ENCODE measurements at places on chromosomes 5 and 9.

DNA sequence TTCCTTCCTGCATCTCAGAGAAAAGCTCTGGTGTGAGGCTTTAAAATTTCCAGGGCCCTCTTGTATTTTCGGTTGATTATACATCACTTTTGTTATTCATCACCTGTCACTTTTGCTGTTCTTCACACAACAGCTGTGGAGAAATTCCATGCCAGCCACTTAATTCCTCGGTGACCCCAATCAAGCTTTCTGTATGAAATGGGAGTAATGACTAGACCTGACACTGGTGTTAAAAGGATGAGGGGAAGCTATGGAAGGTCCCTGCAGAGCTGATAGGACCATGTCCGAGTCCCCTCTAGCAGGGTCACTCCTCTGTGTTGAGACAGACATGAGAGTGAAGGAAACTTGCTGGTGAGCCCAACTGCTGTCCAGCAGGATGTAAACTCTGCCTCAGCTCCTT is 59.7 kb downstream of the GPR21 start:
- no peak for DNase-seq

- DNase-seq, result no peak
Measured at GRCh38 chr5:132830436-132831094, at the start of gene SHROOM1. Gene SHROOM1, minus strand, starts transcription at chr5:132830647. Its CDS starts 4,507 bp downstream, at chr5:132826140.

DNA sequence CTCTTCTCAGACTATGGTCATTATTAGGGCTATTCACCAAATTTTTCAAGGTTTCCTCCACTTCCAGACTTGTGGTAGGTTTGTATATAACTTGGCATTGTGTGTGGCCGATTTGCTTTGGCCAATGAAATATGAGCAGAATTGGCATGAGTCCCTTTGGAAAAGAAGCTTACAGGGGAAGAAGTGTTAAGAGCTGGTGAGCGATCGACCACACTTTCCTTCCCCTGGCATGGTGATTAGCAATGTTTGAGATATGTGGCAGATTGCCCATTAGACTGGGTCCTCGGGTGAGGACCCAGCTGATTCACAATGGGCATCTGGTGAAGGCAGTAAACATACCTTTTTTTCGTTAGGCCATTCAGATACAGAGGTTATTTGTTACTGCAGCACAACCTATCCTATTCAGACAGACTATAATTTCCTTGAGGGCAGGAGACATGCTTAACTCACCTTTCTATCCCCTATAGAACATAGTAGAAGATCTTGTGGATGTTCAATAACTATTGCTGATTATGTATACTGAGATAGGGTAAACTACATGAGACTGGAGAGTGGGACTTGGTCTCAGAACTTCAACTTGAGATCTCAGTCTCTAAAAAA is 62.8 kb upstream of the KLF9 start:
- no peak for DNase-seq

GRCh38 chr5:128446-128845 is 36.5 kb downstream of the PLEKHG4B start:
- no peak for DNase-seq

DNA sequence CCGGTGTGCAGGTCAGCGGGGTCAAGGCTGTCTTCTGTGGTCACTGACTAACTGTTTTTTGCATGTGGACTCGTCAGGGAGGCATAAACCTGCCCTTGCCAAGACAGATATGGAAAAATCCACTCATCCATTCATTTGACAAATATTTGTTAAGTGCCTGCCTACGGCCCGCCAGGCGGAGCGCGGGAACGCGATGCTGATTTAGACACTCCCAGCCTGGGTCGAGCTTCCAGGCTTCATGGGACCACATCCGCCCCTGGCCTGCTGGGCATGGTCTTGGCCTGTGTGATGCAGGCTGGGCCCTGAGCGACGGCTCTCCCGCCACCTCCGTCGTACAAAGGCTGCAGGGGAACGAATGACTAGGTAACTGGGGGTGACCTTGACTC is 18.1 kb downstream of the MYMK start:
- no peak for DNase-seq

- DNase-seq, result no peak
Measured at GRCh38 chr5:145936401-145937131, at the start of gene SH3RF2. Gene SH3RF2, plus strand, starts transcription at chr5:145936578. Its CDS starts 1,351 bp downstream, at chr5:145937929.

- DNase-seq, result no peak
Measured at GRCh38 chr5:53895091-53895683, 334.7 kb downstream of the NDUFS4 start.

GRCh38 chr9:93267091-93267541 is 83.2 kb downstream of the WNK2 start:
- DNase-seq, result no peak

DNA sequence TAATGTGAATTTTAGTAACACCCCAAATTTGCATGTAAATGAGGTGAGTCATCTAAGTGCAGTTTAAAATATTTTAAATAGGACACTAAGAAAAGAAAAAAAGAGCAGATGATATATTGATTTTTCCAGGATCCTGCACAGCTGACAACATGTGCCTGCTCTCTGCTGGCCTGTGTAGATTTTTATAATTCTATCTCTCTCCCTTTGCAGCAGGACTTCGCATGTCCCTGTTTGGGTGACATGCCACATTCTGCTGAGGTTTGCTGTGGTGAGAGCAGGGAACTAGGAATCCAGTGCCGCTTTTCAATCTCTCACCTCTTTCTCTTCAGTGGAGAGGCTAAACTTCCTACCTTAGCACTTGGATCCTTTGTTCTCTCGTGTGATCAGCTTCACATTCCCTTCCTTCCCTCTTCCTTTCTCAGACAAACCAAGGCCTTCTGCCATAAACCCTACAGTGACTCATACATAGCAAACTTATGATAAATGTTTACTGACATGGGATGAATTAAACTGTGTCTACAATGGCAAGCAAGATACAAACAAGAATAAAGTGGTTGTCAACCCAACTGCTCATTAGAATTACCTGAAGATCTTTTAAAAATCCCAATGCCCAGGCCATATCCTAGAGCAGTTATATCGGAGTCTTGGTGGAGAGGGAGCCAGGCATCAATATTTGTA is 198.8 kb upstream of the EFNA5 start:
- no peak for DNase-seq

DNA sequence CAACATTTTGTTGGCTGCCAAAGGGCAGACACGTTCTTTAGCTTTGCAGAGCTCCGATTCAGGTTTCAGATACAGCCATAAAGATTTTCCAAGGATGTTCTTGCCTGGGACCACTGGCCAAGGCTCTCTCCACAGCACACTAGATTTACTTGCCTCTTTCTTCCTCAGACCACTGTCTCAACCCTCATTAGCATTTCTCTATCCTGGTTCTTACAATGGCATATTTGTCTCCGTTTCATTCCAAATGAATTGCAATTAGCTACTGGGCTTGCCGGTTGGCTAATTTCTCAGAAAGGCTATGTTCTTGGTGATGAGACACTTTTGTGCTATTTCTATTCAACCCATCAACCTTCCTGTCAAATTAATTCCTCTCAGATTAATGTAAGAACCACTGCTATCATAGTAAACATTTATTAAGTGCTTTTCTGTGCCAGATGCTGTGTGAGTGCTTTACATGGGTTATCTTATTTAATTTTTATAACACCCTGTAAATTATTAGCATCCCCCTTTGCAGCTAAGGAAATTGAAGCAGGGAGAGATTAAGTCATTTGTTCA is 118.4 kb upstream of the NR3C1 start:
- DNase-seq, result no peak

GRCh38 chr9:113996531-113997001 is 81.5 kb downstream of the AMBP start:
- DNase-seq, result no peak

GRCh38 chr5:139651853-139652787 is 4.0 kb downstream of the CXXC5 start:
- no peak for DNase-seq

DNA sequence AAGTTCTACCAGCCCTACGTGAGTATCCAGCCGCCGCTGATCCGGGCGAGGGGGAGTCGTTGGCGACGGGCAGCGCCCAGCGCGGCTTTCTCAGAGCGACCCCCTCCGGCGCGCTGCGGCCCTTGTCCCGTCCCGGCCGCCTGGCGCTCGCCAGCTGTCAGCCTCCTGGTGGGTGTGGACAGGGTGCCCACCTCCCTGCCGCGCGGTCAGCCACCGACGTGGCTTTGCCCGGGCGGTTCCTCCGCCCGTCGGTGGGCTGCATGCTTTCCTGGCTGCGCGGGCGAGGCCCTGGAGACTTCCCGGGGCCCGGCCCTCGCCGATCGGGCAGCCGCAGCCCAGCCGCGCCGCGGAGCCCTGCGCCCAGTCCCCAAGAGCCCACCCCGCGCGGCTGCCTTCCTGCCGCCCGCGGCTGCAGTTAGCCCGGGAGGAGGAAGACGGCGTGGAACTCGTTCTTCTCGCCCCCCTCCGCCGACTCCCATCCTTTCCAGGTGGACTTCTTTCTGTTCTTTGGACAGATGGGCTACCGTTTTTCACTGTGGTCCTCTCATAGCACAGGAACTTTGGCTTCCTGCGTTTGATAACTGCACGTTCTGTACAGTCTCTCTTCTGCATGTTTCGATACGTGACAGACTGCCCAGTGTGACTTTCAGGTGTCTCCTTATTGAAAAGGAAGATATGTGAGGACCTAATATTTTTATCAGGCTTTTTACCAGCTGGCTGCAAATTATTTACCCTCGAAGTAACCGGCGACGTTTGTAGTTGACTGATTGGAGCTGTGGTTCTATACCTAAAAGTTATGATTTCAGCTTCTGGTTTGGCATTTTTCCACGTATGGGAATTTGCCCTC is 577 bp downstream of the AP3S1 start:
- DNase-seq, result peak; percentile 65

DNA sequence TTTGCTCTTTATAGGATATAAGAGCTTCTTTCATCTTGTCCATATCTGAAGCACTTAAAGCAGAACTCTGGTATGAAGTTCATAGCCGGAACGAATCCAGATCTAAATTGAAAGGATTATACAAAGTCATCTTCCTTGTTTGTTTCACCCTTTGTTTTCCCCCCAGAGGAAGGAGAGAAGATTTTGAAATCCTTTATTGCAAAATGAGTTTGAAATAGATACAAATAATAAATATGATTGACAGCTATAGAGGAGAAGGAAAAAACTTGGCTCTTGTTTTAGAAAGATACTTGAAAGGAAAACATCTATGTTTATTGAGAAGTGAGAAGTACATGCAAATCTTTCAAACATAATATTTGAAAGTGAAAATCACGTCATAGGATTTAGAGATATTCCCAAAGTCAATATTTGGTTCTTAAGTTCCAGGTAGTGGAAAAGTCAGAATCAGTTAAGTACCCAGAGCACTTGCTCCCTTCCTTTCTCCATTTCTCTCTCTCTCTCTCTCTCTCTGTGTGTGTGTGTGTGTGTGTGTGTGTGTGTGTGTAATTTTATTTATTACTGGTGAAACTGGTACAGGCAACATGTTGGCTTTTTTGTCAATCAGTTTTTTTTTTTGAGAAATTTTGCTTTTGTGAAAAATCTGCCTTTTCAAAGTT is 27.2 kb downstream of the PAM start:
- no peak for DNase-seq

GRCh38 chr5:165015547-165015946 is 1510.1 kb downstream of the MAT2B start:
- DNase-seq, result no peak

DNA sequence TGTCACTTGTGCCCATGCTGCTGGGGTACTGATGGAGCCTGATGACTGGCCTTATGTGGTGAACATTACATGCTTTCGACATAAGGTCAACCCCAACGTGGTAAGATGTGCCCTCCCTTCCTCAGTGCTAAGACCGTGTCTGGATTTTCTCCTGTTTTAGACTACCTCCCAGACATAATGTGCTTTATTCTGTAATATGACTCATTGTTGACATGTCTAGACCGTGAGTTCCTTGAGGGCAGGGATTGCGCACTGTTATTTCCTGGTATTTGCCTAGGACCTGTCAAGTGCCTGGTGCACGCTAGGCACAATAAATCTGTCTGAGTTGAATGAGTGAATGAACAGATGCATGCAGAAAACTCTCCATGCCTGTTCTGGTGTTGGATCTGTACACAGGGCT is 346.0 kb downstream of the KDM4C start:
- no peak for DNase-seq

DNA sequence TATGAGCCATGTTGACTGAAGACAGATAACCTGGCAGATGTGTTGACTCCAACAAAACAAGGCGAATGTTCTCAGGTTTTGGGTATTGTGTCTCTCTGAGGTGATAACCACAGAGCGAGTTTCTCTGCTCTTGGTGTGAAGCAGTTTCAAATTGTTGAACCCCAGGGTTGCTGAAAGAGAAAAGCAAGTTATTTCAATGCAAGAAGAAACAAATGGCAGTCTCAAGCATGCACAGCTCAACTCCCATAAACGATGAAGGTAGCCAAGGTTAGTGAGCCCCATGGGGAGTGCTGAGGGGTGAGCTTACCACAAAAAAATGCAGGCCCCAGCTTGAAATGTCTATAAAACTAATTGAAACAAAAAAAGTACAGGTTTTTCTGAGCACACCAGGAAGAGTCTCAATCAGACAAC is 220.8 kb upstream of the DAPK1 start:
- no peak for DNase-seq

GRCh38 chr5:142293486-142293885 is 31.3 kb downstream of the SPRY4 start:
- DNase-seq, result no peak

DNA sequence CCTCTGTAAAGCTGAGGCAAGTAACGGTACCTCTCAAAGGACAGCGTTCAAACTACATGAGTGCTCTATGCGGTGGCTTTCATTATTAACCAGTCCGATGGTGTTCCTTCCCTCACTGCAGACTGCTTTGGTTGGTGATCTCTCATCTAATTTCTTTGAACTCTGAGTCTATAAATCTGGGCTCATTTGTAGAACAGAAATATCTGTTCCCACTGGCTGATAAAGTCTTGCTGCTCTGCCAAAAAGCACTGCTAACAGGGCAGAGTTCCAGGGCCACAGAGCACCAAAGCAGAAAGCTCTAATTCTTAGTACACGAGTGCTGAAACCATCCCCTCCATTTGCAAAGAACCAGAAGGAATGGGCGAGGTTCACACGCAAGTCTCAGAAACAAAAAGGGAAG is 81.9 kb downstream of the MED27 start:
- DNase-seq, result no peak

DNA sequence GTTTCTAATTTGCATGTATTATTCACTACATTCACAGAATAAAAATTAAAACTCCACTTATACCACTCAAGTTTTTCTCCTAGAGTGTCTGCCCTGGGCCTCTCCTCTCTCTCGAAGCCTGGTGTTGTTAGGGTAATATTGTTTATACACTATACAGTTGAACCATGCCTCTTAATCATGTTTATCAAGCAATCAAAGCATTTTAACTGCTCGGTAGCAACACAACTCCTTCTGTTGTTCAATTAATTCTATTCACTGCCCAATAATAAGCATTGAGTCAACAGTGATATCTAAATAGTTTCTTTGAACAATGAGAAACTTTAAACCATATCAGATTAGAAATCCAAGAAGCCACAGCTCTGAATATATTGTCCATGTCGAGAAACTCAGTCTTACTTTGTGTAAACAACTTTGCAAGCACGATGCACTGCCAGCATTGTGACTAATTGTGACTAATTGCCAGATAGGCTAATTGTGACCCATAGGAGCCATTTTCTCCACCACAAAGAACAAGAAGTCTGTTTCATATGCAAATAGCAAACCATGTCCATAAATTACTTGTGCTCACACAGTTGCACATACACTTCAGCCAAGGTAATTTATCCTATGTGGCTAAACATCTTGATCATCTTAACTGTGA is at the start of gene DNAH5:
DNAH5 (minus strand) TSS at position 129 of the 640 bp plus-strand sequence. CDS start 250 bp downstream, outside the sequence.
- DNase-seq, result no peak
